ENCODE measurements at places on chromosomes 7 and 10.

GRCh38 chr10:74910241-74910975, 84.0 kb downstream of the KAT6B start:
- ATAC-seq = no peak

- ATAC-seq = no peak
These were observed 15.5 kb downstream of the TWIST1 start for GRCh38 chr7:19101909-19102308.

GRCh38 chr10:4835494-4835918, 9.5 kb downstream of the AKR1E2 start:
- ATAC-seq = peak; percentile 77

DNA sequence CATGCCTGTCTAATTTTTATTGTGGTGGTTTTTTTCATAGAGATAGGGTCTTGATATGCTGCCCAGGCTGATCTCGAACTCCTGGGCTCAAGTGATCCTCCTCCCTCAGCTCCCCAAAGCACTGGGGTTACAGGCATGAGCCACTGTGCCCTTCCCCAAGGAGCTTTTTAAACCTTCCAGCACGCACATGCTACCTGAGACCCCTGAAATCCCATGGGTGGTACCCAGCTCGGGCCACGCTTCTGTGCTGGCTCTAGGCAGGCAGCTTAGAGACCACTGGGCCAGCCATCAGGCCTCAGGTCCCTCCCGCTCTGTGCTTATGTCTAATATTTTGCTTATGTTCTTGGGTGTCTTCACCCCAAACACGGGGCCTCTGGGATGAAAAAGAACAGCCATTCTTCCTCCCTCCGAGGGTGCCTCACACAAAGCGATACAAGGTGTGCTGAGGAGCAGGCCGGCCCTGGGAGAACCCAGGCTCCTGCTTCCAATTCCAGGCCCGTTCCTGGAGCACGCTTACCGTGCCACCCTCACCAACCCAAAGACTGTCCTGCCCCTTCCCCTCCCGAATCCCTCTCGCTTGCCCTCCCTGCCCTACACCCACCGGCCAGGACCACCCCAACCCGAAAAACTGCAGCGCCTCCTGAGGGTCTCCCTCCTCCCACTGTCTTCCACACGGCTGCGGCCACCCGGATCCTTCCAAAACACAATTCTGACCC, 10.9 kb downstream of the SPOCK2 start:
- ATAC-seq = no peak

DNA sequence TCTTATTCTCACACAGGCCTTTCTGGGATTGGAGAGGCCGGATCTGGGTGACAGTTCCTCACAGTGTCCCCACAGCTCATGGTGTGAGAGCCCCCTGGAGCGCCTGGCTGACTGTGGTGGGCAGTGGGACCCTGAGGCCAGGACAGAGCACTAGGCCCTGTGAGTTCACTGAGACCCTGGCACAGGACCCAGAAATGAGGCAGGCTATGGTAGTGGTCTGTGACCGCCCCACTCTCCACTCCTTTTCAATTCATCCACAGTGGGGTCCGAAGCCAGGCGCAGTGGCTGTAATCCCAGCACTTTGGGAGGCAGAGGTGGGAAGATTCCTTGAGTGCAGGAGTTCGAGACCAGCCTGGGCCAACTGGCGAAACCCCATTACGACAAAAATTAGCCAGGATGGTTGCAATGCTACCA, 95.9 kb upstream of the TNRC18 start:
- ATAC-seq = no peak

GRCh38 chr7:33760834-33761233, 144.5 kb upstream of the BMPER start:
- no peak for ATAC-seq

DNA sequence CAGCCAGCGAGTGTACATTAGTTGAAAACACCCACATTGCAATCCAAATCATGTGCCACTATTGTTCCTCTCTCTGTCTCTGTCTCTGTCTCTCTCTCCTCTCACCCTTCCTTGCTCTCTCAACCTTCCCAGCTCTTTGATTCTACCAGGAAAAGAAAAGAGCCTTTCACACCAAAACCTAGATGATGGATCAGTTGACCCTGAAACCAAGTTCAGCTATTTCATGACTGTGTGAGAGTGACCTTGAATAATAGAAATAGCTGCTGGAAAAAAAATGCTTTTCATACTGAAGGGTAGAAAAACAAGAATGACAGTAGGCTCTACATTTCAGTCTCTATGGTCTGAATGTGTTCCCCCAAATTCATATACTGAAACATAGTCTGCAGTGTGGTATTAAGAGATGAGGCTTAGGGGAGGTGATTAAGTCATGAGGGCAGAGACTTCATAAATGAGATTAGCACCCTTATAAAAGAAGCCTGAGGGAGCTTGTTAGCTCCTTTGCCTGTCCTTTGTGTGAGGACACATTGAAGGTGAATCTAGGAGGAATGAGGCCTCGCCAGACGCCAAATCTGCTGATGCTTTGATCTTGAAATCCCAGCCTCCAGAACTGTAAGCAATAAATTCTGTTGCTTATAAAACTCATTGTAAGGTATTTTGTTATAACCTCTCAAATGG, 65.2 kb downstream of the LYZL1 start:
- no peak for ATAC-seq

- ATAC-seq = peak; percentile 93
These were observed 62.8 kb upstream of the GJD4 start for GRCh38 chr10:35542303-35542702.

DNA sequence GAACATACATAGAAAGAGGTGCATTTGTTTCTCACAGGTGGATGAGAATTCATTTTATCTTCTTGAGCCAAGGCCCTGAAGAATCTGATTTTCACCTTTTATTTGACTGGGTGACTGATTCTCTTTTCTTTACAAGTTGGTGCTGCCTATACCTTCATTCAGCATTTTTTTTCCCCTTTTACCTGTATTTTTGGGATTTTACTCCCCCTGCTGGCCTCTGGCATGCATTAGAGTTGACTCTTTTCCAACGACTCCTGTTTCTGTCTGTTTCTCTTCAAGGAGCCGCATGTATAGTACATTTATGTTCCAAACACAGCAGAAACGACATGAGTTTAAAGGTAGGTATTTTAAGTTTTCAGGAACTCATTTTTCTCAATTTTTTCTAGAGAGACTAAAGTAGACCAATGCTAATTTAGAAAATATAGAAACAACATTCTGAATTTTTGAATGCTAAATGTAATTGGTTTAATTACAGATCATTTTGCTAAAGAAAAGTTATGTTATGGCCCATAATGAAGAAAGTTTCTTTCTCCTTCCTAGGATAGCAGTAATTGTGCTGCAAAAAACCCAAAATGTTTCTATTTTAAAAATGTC, 149.8 kb upstream of the HDAC9 start:
- ATAC-seq = no peak

DNA sequence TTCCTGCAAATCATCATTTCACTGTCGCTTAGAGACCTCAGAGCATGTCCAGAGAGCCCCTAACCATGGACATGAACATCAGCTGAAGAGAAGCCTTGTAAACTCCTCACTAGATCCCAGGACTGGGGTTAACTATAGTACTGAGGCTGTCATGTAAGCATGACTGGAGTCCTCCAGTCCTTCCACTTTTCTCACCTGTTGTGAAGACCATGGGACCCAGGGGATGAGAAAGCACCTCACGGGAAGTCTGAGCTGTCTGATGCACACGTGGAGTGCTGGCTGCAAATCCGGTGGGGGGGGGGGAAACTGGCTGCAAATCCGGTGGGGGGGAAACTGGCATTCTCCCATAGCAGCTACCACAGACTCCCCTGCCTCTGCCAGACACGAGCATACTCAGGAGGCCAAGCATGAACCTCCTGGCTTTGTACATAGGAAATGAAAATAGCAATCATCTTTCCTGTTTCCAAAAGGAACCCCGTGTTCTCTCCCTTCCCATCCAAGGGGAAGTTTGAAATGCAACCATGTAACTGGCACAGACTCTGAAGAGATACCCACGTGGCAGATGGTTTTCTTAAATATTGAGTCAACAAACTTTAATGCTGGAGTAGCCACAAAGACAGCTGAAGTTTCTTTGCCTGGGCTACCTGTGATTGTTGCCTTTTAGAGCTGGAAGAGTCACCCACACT, 261.4 kb downstream of the ZMYND11 start:
- no peak for ATAC-seq

DNA sequence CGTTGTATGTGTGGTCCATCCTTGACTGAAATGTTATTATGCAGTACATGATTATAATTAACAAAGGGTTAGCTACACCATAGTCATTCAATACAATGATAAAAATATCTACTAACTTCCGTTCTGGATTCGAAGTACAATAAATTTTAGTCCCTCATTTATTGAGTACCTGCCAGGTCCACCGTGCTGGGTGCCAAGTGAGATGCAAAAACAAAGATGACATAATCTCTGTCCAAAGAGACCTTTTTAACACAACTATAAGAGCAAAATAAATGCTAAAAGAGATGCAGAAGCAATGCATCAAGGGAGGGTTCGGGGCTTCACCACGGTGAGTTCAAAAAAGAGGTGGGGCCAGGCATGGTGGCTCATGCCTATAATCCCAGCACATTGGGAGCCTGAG, 33.1 kb downstream of the LAMB1 start:
- ATAC-seq = no peak

DNA sequence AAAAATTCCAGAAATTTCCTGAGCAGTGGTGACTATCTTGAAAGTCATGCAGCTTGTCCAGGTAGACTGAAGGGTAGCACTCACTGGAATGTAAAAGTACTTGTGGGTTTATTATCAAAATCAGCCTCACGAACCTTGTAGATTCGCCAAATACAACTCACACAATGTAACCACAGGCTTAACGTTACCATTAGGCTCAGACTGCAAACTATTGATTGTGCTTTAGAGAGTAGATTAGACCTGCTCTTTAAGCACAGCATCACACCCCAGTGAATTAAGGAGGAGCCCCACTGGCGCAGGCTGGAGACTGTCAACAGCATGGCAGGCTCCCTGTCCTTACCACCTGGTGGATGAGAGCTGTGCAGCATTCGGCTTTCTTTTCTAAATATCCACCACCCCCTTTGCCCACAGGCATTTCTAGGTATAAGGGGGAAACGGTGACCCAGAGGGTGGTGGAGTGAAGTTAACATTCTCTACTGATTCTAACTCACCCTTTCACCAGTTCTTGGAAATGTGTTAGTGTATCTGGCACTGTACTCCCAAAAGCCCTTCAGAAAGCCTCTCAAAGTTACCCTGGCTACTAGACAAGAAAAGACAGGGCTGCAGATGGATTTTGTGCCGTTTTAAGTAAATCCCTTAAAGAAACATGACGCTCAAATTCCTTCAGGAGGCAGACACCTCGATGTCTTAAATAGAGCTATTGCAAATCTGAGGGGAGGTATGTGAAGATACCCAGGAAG, 56.6 kb downstream of the GSDME start:
- no peak for ATAC-seq

DNA sequence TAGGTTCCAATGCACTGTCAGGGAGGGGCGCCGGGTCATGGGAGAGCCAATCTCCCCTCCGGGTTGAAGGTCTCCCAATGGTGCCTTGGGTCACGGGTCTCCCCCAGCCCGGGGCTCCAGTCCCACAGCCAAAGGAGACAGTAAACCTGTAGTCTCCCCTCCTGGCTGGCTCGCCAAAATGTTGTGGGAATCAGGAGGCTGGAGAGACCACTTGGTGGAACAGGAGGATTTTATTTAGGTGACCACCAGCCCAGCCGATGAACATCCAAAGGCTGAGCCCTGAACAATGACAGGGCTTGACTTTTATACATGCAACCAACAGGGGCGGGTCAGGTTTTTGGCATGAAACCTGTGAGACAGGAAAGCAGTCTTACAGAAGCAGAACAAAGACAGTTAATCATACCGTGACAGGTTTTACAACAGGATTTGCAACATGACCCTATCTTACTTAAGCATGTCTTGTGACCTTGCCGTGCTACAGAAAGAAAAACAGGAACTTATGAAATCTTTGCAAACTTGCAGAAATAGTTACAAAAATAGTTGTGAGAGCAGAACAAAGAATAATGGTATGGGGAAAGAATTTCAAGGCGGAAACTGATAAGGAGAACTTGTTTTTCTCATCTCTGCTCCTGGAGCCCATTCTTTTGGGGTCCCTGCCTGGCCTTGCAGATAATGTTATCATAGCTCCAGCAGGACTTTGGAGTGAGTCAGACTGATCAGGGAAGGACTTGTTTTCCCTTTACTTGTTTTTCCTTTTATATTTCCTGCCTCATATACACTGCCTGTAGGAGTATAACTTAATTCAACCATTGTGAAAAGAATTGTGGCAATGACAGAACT, 7.1 kb downstream of the ERV3-1 start:
- ATAC-seq = no peak

DNA sequence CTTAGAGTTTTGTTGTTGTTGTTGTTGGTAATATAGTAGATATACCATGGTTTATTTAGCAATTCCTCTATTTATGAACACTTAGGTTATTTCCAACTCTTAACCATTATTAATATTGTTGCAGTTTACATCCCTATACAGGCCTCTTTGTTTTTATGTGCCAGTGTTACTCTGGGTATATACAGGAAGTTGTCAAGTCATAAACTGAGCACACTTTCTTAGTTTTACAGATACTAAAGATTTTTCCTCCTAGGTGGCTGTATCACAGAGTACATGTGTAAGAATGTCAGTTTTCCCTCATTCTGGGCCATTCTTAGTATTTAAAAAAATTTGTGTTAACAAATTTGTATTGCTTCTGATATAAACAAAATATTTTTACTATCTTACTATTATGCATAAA, 128.4 kb downstream of the ARL4A start:
- no peak for ATAC-seq

- no peak for ATAC-seq
These were observed 14.4 kb downstream of the COL28A1 start for GRCh38 chr7:7521259-7521658.

DNA sequence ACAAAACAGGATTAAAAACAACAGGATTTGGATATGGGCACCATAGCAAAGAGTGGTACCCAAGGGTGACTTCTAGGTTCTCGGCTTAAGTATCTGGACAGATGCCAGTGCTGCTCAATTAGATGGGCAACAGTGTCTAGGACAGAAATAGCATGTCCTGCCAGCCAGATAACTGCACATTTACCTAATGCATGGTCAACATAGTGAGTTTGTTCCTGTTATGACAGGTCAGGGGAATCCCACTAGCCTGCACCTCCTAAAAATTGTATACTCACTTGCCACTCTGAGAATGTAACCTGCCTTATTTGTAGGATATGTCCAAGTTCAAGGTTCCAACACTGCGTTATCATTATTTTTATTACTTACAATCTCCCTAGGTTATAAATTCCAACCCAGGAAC, 471.7 kb downstream of the GRM8 start:
- no peak for ATAC-seq

- no peak for ATAC-seq
These were observed 70.7 kb upstream of the TNRC18 start for GRCh38 chr7:5494320-5494682.

- ATAC-seq = peak; percentile 5
These were observed 10.1 kb downstream of the NFKB2 start for GRCh38 chr10:102405632-102406031.

DNA sequence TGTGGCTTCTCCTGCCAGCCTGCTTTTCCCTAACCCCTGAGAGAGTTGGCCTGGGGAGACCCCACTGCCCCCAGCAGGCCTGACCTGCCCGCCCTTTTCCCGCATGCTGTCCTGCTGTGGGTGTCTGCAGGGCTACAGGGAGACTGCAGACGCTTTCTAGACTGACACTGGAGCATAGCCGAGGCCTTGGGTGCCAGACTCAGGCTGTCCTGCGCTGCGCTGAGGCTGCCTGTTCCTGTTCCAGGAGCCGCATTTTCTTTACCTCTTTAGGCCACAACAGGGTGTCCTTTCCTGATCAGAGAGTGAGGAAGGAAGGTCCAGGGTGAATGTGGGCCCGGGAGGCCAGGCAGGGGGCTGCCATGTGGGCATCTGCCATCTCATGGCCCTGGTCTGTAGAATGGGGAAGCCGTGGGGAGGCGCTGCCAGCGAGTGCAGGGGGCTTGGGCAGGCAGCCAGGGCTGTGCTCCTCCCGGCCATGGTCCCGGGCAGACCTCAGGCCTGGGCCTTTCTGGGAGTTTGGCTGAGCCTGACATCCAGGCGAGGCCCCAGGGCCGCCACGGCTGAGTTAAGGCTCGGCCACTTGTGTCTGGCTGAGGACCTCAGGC, 3.6 kb downstream of the PWWP2B start:
- ATAC-seq = no peak

Measured in activated T-helper 17 cell treated with anti-CD3 and anti-CD28 coated beads, Interleukin-2, amount 50 U/mL, for 72 hours (primary cell).